Fibroblast of the aortic adventitia (primary cell): ENCODE measurements at places on chromosomes 13 and 19. TPM values are rescaled to one million over a fixed set of nuclear protein-coding genes. Genes with fewer than 3 reads are reported as not detected.

Gene RNF113B
- not detected in 2 replicates for total RNA-seq

Gene EDDM13
- not detected in 2 replicates for total RNA-seq

Gene SYT3
- total RNA-seq: 0.09 TPM in 1 of 2 replicates, not detected in the other

Gene PRR12
- 3.2 and 3.7 TPM in 2 replicates for total RNA-seq

Gene RUVBL2
- total RNA-seq: 16.3 and 119 TPM in 2 replicates

Gene MPND
- total RNA-seq: 5.4 and 13.2 TPM in 2 replicates

Gene ZNF486
- total RNA-seq: 2.8 and 6.9 TPM in 2 replicates

Gene LYPD3
- total RNA-seq: 0.36 TPM in 1 of 2 replicates, not detected in the other

Gene HRC
- not detected in 2 replicates for total RNA-seq

Gene SKA3
- total RNA-seq: 24.0 and 69.3 TPM in 2 replicates

Gene GNG7
- 0.45 and 0.65 TPM in 2 replicates for total RNA-seq

Gene AXL
- 121 and 305 TPM in 2 replicates for total RNA-seq

Gene SIGLECL1
- not detected in 2 replicates for total RNA-seq
